ENCODE measurements at places on chromosomes 4 and X.

DNA sequence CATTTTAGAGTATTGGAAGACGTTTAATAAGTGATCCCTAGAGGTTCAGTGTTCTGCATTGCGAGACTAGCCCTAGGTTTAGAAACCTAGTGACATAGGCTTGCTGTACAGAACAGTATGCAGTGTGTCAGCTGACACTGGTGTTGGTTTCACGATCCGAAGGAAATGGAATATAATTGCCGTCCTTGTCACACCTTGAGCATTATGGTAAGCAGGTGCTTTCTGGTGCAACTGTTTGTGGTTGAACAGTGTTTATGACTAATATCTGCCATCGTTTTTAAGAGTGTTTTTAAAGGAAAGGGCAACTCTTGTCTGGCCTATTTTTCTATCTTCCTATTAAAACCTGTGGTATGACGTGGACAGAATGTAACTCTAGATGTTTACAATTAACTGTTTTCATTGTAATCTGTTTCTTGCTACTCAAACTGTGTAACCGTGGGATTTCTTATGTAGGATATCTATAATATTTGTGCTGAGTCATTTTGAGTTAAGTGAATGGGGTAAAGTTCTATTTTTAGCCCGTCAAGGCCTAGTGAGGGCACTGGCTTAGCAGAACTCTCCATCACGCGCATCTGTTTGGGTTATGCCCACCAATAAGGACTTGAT lies 53.8 kb upstream of the TBC1D14 start:
- DNase-seq: no peak

- peak; percentile 53 for DNase-seq
These were observed 814 bp downstream of the SPON2 start for GRCh38 chr4:1171311-1172227.

DNA sequence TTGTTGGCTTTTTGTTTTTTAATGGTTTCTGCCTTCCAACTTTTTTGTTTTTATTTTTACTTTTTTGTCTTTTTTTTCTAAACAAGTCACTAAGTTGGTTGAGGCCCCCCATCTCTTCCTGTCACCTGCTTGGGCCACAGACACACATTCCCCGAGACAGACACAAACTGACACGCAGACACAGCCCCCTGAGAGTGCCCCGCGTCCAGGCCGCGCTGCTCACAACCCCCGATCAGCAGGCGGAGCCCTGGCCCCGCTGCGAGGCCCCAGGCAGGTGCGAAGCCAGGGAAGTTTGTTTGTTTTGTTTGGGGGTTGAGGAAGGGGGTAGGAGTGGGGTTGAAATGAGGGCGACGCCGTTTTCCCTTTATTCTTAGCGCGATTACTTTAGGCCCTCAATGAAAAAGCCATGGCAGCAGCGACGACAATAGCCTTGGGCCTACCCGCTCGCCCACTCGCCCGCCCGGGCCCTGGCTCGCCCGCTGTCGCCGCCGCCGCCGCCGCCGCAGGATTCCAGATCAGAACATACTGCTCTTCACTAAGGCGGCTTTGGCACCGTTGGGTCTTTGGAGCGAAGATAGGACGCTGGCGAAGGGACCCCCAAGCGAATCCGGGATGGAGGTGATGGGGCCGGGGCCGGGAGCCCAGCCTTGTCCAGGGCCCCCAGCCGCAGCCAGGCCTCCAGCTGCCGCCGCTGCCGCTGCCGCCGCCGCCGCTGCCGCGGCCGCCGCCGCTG lies 3.1 kb downstream of the PHOX2B start:
- no peak for DNase-seq

GRCh38 chr4:119394826-119395225 lies 72.9 kb upstream of the FABP2 start:
- no peak for DNase-seq

DNA sequence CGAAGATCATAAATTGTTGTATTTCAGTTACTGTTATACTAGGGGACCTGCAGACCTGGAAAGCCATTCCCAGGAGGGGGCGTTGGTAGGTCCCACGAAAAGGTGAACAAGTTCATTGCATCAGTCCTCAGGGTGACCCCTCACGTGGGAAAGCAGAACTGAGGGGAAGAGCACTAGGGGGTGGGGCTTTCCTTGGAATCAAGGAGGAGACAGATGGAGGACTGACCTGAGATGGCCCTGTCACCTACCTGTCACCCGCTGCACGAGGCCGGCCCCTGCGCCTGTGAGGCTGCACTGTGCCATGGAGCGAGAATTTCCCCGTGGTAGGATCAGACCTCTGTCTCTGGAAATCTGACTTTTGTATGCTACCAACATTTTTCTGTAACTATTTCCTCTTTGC lies 41.8 kb upstream of the CLDN24 start:
- DNase-seq: no peak

GRCh38 chr4:38373375-38373774 lies 290.6 kb upstream of the KLF3 start:
- no peak for DNase-seq

- no peak for DNase-seq
These were observed 117.6 kb upstream of the ATOH1 start for GRCh38 chr4:93710847-93711430.

DNA sequence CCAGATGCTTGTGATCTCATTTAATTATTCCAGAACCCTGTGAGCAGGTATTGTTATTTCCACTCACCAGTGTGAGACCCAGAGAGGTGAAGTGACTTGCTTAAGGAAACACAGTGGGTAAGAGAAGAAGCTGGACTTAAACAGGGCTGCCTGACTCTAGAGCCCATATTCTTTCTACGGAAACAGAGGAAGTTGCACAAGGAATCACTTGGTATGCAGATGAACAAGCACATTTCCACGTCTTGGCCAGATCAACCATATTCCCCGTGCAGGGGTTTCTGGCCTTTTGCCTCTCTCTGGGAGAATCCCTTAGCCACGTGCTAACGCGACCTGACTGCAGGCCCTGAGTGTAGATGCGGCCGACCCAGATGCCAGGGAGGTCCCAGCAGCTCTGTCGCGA lies 195.5 kb upstream of the ATP6AP2 start:
- no peak for DNase-seq

GRCh38 chrX:123749643-123750042 lies 16.8 kb upstream of the THOC2 start:
- DNase-seq: no peak

DNA sequence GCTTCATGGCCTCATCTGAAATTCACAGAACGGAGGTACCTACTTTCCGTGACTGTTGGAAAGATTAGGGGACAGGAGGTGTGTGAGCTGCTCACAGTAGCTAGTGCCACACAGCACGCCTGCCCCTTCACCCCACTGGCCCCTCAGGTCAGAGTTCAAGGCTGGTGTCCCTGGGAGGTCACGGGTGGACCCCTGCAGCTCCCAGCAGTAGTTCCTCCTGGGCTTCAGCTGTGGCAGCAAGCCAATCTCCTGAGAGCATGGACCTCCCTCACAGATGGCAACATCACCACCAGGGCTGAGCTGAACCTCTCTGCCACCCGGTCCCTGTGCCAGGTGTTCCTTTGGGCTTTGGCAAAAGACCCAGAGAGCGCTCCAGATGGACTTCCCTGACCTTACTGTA lies 1.8 kb downstream of the IDH3G start:
- DNase-seq: no peak

DNA sequence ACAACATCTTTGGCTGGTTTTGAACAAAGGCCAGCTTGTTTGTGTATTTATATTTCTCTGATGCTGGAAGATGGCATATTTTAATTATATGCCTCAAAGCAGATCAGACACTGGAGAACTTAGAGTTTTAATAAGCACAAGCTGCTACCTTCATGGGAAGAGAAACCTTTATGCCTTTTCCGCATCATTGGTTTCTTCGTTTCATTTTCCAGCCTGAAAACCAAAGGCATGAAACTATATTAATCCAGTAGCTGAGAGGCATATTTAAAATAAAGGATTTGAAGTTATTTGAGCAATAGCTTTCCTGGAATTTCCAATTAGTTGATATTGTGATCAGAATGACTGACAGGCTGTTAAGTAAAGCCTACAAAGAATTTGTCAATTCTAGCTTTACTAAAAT lies 141.0 kb downstream of the ARHGAP24 start:
- DNase-seq: no peak

DNA sequence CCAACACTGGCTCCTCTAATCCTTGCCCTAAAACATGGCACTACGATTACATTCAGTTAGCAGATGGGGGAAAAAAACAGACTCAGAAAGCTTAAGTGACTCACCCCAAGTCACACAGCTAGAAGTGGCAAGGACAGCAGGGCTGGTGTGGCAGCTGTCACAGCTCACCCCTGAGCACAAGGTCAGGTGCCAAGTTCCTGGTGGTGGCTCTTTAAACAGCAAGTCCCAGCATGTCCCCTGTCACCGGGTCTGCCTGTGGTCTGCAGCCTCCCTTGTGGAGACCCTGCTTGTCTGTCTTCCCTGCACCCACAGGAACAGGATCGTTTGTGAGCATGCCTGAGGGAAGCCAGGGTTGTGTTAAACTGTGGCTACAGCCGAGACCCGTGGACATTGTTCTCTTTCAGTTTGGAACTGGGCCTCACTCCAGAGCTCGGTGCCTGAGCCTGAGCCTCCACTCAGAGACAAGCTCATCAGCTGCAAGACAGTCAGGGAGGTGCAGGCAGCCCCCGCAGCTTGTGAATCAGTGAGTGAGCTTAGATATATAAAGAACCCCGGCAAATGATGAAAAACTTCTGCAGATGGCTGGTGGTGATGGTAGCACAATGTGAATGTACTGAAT lies 260.8 kb downstream of the BCOR start:
- no peak for DNase-seq

DNA sequence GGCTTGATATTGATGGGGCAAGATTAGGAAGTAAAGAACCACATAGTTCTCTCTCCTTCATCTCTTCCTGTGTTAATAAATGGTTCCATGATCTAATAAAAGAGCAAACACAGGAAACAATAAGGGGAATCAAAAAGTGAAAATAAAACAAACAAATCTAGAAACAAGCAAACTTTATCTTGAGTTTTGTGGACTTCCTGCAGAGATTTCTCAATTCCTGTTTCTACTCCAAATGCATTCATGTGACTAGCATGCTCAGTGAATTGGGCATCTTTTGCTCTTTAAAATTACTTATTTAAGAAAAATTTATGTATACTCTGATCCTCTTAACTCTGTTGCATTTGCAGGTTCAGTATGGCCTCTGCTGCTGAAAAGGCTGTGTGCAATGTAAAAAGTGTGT lies 682.0 kb downstream of the KCTD8 start:
- no peak for DNase-seq

- no peak for DNase-seq
These were observed 26.4 kb downstream of the MORC4 start for GRCh38 chrX:106973433-106974149.

- DNase-seq: no peak
These were observed 556 bp upstream of the SMARCA5 start for GRCh38 chr4:143512978-143513313.

GRCh38 chr4:7679406-7680040 lies 244.8 kb upstream of the PSAPL1 start:
- no peak for DNase-seq

DNA sequence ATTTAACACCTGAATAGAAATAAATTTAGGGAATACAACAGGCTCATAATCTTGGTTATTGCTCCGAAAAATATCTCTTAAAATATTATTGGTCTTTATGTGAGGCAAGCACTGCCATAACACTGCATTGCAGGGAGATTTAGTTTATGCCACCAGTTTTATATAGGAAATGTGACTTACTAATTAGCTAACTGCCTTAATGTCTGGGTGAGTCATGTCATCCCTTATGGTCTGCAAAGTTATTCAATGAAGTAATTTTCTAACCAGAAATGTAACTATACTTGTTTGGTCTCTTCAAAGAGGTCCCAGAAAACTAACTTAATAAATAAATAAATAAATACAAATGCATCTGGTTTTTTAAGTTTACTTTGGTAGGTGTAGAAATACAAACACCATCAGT lies 597.2 kb downstream of the GALNTL6 start:
- DNase-seq: no peak

GRCh38 chrX:99613041-99613440 lies 797.0 kb downstream of the PCDH19 start:
- DNase-seq: no peak

GRCh38 chr4:130056286-130056685 lies 960.3 kb downstream of the C4orf33 start:
- DNase-seq: no peak

GRCh38 chr4:55707507-55707906 lies 71.4 kb upstream of the NMU start:
- DNase-seq: no peak

GRCh38 chr4:169243825-169244609 lies 26.7 kb downstream of the SH3RF1 start:
- no peak for DNase-seq

DNA sequence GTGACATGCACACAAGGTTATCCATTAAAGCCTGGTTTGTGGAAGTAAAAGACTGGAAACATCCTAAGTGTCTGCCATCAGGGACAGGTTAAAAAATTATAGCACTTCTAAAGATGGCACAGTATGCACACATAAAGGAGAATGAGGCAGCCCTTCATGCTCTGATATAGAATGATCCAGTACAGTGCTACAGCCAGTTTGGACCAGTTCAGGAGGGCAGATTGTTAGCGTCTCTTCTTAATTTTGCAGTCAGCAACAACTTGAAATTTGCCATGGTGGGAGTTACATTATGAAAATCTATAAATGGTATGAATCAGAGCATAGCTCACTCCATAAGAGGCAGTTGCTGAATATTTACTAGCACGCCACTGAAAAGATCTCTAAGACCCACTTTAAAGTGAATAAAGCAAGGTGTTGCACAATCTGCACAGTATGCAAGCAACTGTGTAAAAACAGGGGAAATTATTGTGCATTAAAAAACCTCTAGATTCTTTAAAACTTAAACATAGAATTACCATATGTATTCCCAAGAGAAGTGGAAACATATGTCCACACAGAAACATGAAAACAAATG lies 20.3 kb upstream of the SOD3 start:
- DNase-seq: no peak

DNA sequence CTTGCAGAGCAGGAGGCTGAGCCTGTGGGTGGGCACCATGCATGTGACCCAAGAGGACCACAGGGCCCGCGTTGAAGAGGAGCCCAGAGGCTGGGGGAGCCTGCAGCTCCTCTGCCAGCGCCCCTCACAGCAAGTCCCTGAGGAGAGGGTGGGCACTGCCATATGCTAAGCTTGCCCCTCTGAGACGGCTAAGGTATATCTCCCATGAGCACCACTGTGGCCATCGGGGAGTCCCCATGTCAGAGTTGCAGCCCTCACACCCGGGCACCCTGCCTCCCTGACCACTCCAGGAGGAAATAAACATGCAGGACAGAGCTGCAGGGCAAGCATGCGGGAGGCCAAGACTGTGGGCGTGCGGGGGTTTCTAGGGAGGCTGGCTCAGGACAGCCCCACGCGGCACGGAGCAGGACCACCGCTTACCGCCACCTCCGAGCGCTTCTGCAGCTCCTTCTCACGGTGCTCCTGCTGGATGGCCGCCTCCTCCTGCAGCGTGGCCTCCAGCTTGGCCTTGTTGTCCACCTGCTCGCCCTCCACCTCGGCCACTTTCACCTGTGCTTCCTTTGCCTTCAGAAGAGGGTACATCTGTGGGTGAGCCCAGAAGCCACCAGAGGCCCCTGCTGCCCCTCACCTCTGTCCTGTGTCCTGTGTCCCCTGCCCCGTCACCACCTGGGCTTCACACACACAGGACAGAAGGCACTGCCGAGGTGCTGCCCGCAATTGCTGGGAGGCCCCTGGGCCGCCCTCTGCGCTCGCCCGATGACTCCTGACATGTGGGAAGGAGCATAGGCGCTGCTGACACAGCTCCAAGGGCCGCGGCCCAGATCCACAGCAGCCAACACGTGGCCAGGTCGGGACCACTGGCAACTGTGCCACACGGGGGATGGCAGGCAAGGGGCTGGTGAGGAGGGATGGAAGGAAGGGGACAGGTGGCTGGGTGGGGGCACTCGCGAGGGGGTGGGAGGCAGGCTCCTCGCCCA lies 29.8 kb downstream of the FGFR3 start:
- DNase-seq: no peak
